Mammary epithelial cell (primary cell): ENCODE measurements at places on chromosomes 13 and 19.
A peak's percentile ranks its signal among the peaks of the same experiment; 100 is the strongest.

DNA sequence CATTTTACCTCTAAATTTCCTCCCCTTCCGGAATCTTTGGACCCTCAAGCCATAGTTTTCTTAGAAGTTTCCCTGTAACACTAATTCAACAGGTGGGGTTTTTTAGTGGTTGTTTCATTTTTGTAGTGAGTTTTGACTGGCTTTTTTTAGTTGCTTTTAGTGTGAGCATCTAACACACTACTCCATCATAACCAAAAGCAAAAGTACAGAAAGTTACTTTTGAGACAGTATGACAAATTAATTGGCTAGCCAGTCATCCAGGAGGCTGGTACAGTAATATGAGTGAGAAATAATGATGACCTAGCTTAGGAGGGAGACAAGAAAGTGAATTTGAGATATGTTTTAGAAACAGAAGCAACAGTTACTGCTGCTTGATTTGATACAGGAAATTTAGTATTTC is 71.5 kb downstream of the DNAJC15 start:
- DNase-seq, result no peak

GRCh38 chr13:22717036-22717435 is 463.7 kb upstream of the SGCG start:
- DNase-seq, result no peak

DNA sequence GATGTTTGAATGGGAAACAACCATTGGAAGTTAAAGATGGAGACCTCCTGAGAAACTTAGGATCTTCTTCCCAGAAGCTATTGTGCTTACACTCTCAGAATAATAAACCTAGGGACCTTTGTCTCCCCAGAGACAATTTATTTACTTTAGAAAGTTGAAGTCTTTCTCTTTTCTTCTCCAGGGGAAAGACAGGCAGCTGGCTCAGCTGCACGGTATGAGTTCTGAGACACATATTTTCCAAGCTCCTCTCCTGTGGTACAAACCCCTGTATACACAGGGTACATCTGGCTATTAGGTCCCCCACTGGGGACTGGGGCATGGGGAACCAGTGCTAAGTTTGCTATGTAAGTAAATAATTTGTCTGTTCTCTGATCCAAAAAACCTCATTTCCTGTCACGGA is 67.5 kb upstream of the POSTN start:
- DNase-seq, result no peak

DNA sequence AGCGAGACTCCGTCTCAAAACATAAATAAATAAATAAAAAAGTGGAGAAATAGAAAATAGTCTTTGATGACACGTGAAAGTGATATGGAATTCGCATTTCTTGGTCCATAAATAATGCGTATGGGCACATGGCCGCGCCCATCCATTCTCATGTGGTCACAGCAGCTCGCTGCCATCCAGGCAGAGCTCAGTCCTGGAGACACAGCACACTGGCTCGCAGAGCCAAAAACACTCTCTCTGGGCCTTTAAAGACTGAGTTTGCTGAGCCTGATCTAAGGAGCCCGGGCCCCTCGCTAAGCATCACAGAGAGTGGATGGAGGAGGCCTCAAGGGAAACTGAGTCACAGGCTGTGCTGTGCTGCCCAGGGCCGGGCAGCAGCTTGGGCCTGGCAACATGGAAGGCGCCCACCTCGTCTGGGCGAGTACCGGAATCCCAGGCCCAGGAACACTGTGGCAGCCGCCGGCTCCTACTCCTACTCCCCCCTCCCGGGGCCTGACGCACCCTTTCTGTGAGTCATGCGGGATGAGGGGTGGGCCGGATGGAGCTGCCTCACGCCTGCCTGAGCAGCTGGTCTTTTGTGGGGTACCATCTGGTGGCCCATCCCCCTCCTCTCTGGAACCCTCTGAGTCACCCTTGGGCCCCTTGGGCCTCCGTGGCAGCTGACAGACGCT is 28.9 kb upstream of the CACTIN start:
- peak; percentile 12 for DNase-seq

GRCh38 chr19:45047188-45047797 is 8.4 kb downstream of the CLASRP start:
- DNase-seq, result no peak

DNA sequence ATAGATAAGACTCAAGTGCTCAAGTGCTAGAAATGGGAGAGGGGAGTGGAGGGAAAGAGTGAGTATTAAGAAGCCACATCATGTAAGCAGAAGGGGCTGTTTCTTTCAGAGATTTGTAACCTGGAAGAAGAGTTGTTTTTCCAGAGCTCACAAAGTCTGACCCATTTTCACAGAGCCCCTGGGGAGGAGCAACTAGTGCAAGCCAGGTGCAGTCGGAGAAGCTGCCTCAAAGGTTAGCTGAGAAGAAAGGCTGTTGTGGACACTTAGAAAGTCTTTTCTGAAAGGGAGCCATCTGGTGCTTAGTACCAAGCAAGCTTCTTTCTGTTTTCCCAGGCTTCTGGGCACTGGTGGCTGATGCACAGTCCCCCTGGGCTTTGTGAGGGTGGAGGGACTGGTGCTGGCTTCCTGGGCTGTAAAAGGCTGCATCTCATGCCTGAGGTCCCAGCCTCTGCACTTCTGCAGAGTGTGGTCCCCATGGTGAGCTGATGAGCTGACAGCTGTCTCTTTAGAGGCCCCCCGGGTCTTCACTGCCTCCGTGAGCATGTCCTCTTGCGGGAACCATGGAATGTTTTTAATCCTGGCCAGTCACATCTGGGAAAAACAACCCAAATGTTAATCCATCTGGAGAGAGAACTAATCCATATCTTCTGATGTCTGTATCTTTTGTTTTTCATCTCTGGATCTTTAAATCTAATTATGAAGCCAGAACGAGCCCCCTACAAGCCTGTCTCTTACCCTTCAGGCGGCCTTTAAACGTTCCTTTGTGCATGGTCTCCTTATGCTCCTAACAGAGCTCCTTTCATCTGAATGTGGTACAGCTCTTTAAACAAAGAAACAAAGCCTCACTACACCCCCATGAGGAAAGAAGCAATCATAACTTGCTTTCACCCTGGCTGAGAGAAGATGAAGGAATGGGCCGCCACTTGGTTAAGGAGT is 40.2 kb downstream of the OLFM4 start:
- DNase-seq, result no peak

DNA sequence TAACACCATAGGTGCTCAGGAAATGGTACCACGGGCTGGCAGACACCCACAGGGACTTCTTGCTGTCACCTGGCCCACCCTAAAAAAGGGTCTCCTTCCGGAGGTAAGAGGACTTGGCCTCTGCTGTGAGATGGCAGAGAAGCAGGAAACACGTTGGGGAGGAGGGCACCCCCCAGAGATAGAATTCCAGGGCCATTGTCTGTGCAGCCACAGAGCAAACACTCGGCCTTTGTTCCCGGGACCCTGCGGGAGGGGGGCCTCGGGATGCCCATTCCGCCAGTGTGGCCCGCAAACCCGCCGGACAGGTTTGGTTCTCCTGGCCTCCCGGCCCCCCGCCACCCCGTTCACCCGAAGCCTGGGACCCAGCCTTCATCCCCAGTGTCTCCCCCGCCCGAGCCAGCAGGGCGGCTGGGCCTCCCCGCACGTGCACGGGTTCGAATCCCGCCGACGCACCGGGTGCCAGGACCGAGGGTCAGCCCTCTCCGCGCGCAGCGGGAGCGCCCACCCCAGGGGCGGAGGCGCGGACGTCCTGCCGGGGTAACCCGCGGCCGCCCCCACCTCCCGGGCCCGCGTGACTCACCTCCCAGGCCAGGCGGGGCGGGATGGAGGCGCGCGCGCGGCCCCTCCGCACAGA is 714 bp downstream of the PLPP2 start:
- peak; percentile 78 for DNase-seq

DNA sequence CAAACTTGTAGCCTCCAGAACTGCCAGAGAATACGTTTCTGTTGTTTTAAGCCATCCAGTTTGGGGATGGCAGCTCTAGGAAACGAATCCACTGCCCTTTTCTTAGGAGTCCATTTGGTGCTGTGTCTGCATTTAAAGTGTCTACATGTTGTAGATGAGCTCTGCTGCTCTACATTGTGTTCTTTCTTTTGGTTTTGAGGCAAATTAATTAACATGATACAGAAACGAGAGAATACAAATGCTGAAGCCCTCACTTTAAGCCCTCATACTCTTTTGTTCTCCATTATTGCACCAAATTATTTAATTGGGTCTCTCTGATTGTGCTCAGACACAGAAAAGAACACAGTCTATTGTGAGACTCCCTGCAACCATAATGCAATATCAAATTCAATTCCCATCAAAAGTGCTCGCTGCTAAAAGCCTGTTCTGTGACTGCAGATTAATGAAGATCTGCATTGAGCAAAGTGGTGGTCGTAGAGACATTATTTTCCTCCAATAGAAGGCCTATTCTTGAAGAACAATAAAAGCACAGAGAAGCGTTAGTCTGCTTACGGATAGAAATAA is 166.3 kb upstream of the SOX21 start:
- DNase-seq, result no peak

DNA sequence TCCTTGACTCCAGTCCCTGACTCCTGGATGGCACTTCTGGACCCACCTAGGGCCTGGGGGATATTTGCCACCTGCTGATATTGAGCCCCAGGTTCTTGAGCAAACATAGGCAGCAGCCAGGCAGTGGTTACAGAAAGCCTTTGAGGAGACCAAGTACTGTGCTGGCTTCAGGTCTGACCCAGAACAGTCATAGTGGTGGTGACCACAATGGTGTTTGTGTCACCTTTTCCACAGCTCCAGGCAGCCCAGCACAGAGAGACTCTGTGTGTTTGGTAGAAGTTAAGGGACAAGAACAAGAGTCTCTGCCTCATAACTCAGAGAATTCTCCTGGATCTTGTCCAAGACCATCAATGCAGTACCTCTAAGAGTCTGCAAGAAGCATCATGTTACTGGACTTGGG is 14.6 kb upstream of the CLC start:
- DNase-seq, result no peak

DNA sequence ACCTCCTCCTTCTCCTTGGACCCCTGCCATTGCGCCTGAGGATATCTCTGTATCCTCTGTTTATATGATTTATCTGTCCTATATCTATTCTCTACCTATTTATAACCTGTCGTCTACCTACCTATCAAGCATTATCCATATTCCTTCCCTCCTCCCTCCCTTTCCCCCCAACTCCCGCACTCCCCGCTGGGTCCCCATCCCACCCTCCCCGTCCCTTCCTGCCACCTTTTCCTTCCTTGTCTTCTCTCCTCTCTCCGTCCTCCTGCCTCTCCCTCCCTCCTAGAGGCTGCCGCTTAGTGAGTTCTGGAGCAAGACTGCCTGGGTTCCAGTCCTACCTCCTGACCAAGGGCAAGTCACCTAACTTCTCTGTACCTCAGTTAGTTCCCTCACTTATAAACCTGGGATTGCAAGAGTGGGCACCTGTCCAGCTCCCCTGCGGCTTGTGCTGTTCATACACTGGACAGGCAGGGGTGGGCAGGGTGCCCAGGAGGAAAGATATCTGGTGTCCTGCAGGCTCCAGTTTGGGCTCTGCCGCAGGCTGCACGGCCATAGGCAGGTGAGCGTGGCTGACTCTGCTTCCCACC is 16.1 kb downstream of the TTYH1 start:
- peak; percentile 53 for DNase-seq

- no peak for DNase-seq
Observed at GRCh38 chr19:5695649-5696195, 5.6 kb downstream of the RPL36 start.

- DNase-seq, result peak; percentile 96
Observed at GRCh38 chr19:44954649-44955504, at the start of gene CLPTM1. Gene CLPTM1, plus strand, starts transcription at chr19:44955380. Its CDS starts 16 bp downstream, at chr19:44955396.

DNA sequence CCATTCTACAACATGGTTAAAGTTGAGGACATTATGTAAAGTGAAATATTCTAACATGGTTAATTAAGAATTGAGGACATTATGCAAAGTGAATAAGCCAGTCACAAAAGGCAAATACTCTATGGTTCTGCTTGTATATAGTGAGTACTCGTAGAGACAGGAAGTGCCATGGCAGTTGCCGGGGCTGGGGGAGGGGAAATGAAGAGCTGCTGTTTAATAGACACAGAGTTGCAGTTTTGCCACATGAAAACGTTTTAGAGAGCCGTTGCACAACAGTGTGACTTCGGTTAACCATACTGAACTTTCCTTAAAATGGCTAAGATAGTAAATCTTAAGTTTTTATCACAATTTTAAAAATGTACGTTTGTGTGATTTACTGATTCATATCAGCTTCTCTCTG is 176.9 kb downstream of the SHISA2 start:
- no peak for DNase-seq
